ENCODE measurements at places on chromosomes 11 and 22. TPM values are rescaled to one million over a fixed set of nuclear protein-coding genes. Genes with fewer than 3 reads are reported as not detected.
A peak's percentile ranks its signal among the peaks of the same experiment; 100 is the strongest.

GRCh38 chr11:10294290-10294953, 403 bp upstream of the SBF2 start:
- H3K36me3 ChIP-seq, result no peaks in the 10 kb centered on the region
- no peaks in the 10 kb centered on the region for H3K27me3 ChIP-seq
- peak; percentile 58 for DNase-seq
- H3K4me1 ChIP-seq, result peaks cover 21% of the 10 kb centered on the region
- H3K27ac ChIP-seq, result peak overlapping the region; percentile 96

The LYVE1 gene
- total RNA-seq, result 37.0 TPM

The GLYATL1 gene
- total RNA-seq, result not detected

The APOBEC3B gene
- 0.30 TPM for total RNA-seq

DNA sequence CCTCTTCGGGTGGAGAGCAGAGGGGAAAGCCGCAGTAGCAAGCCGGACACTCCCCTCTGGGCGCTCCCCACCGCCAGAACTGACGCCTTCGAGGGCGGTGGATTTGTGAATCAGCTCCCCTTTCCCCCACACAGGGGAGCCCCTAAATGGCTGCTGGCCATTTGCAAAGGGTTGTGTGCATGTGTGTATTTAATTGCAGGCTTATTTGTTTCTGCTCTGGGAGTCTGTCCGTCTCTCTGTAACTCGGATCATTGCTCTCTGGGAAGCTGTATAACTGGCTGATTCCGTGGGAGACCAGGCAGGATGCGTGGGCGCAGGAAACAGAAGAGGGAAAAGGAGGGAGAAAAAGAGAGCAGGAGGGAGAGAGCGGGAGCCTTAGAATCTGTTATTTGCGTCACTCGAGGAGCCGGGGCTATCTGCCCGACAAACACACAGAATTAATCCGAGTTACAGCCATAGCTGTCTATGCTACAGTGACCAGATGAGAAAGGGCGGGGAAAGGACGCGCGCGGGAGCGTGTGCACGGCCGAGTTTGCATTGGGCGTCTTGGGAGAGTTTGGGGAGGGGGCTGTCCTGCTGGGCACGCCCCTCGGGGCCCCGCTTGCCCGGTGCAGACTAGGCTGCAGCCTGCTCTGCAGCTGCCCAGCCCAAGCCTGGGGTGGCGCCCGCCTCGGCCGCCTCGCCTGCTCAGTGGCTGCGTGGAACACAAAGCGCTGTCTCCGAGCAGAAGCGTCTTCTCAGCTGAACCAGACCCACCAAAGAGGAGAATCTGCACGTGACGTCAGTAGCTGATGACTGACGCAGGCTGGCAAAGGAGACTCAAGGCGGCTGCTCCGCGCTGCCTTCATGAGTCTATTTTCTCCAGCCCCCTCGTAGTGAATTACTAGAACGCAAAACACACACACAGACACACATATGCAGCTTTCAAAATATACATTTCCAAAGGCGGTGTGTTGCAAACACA, 105.3 kb upstream of the HSD17B12 start:
- H3K27ac ChIP-seq, result no peak overlapping the region
- peaks cover 33% of the 10 kb centered on the region for H3K4me1 ChIP-seq
- no peaks in the 10 kb centered on the region for H3K36me3 ChIP-seq
- no peak for DNase-seq

DNA sequence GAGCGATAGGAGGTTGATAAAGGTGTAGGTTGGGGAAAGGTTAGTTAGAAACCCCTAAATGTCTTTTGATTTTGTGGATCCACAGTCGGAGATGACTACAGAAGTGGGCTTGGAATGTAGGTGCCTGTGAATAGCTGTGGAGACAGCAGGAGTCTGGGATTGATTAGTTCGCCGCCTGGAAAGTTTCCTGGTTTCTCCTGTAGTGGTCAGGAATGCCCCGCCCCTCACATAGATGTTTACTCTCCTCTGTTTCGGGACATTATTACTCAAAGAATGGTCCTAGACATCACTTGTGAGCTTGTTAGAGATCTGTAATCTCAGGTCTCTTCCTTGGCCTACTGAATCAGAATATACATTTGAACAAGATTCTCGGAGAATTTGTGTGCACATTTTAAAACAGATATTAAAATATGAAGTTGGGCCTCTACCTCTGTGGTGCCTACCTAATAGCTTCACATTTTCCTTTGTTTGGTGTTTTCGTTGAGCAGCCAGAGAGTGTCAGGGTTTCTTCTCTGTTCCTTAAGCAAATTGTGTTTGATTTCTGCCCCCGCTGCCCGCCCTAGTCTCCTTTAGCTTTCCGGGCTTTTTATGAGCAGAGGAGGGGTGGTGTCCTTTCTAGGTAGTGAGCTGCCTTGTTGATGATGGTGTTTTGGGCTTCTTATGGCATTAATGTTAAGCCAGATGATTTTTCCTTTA, 89.4 kb downstream of the PPP6R3 start:
- peak overlapping the region; percentile 58 for H3K27ac ChIP-seq
- H3K27me3 ChIP-seq, result no peaks in the 10 kb centered on the region

GRCh38 chr11:79667380-79667779, 226.6 kb upstream of the TENM4 start:
- no peak overlapping the region for H3K4me3 ChIP-seq
- no peak for DNase-seq
- H3K27me3 ChIP-seq, result no peaks in the 10 kb centered on the region
- H3K36me3 ChIP-seq, result no peaks in the 10 kb centered on the region
- no peak overlapping the region for H3K27ac ChIP-seq
- H3K4me1 ChIP-seq, result no peaks in the 10 kb centered on the region

GRCh38 chr22:39087881-39088684, 9.0 kb upstream of the APOBEC3H start:
- H3K27ac ChIP-seq, result no peak overlapping the region
- no peak for DNase-seq
- H3K27me3 ChIP-seq, result peaks cover 15% of the 10 kb centered on the region
- no peak overlapping the region for H3K4me3 ChIP-seq

The CCDC85B gene
- 26.2 TPM for total RNA-seq

DNA sequence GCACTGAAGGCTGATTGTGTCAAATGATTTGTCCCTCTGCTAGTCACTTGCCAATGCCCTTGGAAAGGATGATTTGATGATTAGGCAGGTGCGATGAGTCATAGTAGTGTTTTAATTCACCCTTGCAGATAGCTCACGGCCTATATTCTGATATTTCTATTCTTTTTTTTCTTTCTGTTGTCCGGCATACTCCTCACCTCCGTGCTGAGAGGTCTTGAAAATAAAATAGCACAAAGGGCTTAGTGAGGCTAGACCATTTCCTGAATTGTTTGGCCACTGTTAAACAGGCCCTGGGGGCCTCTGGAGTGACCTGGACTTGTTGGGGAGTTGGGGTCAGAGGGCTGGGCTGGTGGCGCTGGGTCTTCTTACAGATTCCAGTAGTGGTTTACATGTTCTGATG, 99.8 kb downstream of the ZBTB16 start:
- H3K36me3 ChIP-seq, result peaks cover 3% of the 10 kb centered on the region
- no peak overlapping the region for H3K4me3 ChIP-seq
- peak; percentile 72 for DNase-seq
- H3K27ac ChIP-seq, result peak overlapping the region; percentile 99

All from psoas muscle (tissue), 8 donors.